ENCODE measurements at places on chromosomes 4 and X.

DNA sequence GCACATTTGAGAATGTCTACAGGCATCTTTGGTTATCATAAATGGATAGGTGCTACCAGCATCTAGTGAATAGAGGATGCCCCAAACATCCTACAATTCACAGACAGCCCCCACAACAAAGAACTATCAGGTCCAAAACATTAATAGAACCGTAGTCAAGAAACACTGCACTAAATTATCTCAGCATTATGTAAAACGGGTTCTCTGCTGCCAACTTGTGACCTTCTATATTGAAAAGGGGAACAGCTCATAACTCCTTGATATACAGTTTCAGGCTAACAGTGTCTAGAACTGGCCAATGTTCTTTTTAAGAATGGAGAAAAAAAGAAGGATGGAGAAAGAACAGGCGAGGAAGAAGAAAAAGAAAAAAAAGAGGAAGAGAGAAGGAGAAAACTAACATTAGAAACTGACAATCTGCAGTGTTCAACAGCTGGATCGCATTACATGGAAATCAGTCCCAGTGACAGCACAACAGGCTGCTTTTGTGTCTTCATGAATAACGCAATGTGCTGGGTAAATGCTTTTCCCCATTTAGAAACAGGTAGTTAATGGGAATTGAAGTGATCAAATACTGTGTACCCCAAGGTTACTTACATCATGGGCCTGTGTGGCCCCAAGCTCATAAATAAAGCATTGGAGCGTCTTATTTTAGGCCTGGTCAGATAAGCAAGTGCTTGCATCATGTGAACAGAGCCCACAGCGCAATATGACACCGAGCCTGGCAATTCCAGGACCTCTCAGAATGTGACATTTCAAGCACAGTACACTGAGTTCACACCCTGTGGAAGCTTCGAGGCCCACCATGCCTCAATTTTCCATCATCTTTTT, 339.5 kb downstream of the DHX15 start:
- no peak for DNase-seq

DNA sequence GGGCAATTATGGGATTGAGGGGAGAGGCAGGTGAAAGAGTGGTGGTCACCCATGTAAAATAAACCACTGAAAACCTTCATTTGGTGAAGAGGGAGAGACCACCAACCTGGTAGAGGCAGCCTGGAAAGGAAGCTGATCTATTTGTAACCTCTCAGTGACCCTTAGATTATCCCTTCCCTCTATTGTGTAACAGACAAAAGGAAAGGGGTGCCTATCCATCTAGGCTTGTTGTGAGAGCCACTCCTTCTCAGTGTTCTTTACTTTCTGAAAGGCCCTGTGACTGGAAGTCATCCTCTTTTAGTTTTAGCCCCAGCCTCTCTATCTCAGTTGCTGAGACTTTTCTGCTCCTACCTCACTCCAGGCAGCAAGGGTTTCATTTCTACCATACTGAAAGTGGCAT, 142.4 kb downstream of the TMEM164 start:
- DNase-seq: no peak

DNA sequence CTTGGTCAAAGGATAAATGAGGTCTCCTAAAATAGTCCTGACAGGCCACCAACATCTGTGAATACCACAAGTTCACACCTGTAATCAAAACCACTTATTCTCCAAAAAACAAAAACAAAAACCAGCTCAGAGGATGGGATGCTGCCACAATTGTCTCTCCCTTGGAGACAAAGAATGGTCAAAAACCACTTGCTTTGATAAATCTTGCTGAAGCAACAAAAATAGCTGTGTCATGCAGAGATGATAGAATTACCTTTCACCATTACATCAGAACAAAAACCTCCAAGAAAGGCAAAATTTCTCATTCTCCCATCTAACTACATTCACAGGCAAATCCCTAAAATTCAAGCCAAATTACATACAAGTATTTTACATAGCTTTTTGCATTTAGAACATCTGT, 180.4 kb downstream of the MAML3 start:
- DNase-seq: no peak

GRCh38 chr4:182380771-182381181, 137.6 kb downstream of the TENM3 start:
- no peak for DNase-seq

GRCh38 chrX:4239650-4240540, 526.4 kb upstream of the PRKX start:
- DNase-seq: no peak

- DNase-seq: no peak
These were observed 125.1 kb upstream of the FRMPD4 start for GRCh38 chrX:12013211-12013618.

GRCh38 chr4:145623831-145624230, 4.6 kb downstream of the MMAA start:
- DNase-seq: no peak

DNA sequence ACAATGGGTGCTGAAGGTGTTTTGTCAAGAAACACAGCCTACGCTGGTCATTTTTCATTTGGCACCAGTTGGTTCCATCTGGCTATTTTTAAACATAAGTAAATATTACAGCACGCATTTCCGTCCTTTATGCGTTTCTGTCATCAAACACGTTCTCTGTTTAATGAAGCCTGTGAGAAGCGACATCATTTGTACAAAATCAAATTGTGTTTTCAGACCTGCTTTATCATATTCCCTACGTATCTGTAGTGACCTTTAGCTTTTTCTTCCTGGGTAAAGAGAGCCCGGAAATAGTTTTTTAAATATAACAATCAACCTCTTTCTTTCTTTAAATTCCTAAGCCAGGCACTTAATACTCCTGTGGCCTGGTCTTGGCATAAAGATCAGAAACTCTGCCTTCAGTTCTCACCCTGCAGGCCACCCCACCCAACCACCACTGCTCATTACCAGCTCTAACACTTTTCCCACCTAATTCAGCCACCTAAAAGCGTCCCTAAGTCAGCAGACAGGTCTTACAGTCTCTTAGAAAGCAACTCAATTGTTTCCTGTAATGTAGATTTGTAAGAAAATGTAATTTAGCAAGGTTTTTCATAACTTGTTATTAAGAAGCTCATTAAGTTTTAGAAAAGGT, 30.4 kb downstream of the ACSL1 start:
- no peak for DNase-seq

DNA sequence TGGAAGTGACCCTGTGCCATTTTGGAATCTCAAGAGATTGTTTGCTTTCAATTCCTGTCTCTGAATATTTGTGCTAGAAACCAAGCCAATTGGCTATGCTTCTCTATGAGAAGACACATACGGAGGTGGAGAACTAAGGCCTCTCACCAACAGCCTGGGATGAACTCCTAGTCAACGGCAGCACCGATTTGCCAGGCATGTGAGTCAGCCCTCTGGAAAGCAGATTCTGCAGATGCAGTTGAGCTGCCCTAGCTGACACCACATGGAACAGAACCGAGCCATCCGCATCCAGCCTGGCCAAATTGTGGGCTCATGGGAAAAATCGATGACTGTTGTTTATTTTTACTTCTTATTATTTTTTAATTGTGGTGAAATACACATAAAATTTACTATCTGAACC, 58.2 kb upstream of the WDFY3 start:
- DNase-seq: no peak

DNA sequence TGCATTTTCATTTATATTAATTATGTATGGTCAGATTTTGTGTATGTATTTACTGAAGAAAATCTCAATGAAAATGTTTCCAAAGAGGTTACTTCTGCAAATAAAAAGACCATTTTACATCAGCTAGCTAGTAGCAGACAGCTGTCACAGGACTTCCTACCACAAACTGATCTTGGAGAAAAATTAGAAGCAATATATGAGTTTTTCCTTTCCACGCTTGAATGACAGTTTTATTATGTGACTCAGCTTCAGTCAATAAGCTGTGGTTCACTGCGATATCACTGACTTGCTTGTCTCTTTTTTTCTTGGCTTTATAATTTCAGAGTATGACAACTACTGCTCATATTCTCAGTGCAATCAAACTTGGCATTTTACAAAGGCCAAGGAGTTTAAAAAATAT, 787.4 kb upstream of the GALNTL6 start:
- no peak for DNase-seq

DNA sequence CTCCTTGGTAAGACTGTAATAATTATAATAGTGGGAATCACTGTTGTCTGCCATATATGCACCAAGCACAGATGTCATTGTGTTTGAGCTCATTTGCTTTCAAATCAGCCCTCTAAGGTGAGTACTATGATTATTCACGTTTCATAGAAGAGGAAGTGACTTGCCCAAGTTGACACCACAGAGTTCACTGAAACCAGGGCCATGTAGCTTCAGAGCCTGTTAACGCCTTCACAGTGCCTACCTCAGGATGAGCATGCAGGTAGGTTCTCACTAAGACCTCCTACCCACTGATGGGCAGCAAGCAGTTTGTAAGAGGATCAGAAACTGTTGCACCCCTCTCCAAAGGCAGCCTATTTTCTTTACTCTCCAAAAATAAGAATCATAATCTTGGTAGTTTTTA, 27.4 kb downstream of the TMPRSS11A start:
- DNase-seq: no peak

GRCh38 chr4:11741190-11741652, 312.5 kb upstream of the HS3ST1 start:
- DNase-seq: no peak

DNA sequence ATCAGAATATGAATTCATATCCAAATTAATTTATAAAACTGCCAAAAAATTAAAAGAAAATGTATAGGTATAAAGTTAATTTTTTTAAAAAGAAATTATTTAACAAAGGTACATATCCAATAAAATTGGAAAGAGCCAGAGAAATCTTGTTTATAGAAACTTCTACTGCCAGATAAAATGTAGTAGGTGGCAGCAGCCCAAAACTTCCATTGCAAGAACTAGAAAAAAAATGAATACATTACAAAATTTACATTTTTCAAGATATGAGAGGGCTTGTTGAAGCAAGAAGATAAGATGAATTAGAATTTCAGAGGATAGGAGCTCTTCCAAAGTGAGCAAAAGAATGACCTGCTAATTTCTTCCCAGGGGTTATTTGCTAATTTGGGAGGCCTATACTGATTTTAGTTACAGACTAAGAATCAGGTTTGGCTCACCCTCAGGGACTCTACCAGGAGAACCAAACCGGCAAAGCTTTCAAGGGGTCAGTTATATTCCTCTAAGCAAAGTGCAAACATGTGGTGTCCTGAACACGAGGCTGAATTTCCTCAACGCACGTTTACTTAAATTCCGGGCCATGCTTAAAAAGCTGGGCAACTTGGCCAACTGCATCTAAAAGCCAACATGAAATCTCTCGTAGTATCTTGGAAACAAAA, 17.5 kb downstream of the ANKRD50 start:
- DNase-seq: no peak

GRCh38 chr4:126065016-126065415, 750.3 kb downstream of the FAT4 start:
- no peak for DNase-seq

GRCh38 chr4:166658585-166658984, 575.7 kb downstream of the SPOCK3 start:
- DNase-seq: no peak

- DNase-seq: no peak
These were observed 8.2 kb downstream of the KLHL4 start for GRCh38 chrX:87525771-87526229.

DNA sequence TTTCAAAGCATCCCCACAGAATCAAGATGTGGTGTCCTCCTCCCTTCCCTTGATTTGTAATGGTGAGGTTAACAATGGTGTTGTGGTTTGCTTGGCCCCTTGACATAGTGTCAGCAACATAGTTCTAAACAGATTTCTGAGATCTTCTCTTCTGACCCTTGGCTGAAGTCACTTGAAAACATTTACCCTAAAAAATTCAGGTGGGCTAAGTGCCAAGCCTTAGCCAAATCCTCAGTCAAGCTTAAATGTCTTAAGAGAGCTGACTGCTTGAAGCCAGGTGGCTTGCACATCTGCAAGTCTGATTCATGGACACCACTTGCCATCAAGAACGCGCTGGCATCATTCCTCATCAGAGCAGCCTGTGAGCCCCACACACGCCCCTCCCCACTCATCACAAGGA, 173.2 kb downstream of the MGST2 start:
- DNase-seq: no peak

GRCh38 chr4:46390355-46391058, 579 bp upstream of the GABRA2 start:
- no peak for DNase-seq

- DNase-seq: no peak
These were observed 87.7 kb downstream of the SHROOM2 start for GRCh38 chrX:9873952-9874351.

- DNase-seq: no peak
These were observed 103.7 kb downstream of the POU4F2 start for GRCh38 chr4:146742416-146742815.

GRCh38 chrX:23819385-23820234, 36.6 kb downstream of the SAT1 start:
- no peak for DNase-seq

All from activated CD8-positive, alpha-beta memory T cell treated with anti-CD3 and anti-CD28 coated beads for 4 hours (primary cell).